Vagina (tissue), 2 donors: ENCODE measurements at places on chromosomes 1 and 21. TPM values are rescaled to one million over a fixed set of nuclear protein-coding genes. Genes with fewer than 3 reads are reported as not detected.

HSD3B2 gene
- 10.1 TPM for total RNA-seq

RSPO1 gene
- 23.3 TPM for total RNA-seq

BNIPL gene
- total RNA-seq = 105 TPM

IVL gene
- 169 TPM for total RNA-seq

UBL4B gene
- not detected for total RNA-seq

DNA sequence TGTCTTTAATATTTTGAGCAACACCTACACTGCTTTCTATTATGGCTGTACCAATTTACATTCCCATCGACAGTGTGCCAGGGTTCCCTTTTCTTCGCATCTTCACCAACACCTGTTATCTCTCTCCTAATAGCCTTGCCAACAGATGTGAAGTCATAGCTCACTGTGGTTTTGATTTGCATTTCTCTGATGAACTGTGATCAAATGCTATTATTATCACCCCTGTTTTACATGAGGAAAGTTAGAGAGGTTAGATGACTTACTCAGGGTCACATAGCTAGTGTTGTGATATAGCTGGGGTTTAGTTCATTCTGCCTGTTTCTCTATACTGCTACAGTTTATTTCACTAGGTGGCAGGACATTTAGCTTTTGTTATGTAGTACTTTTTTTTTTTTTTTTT lies 204.1 kb downstream of the FMN2 start:
- no peaks in the 10 kb centered on the region for H3K27me3 ChIP-seq
- H3K27ac ChIP-seq = no peak overlapping the region
- no peaks in the 10 kb centered on the region for H3K36me3 ChIP-seq
- DNase-seq = no peak
- H3K4me3 ChIP-seq = no peak overlapping the region

GRCh38 chr1:5850503-5850902 lies 141.7 kb downstream of the NPHP4 start:
- H3K36me3 ChIP-seq = no peaks in the 10 kb centered on the region
- H3K27ac ChIP-seq = no peak overlapping the region
- no peaks in the 10 kb centered on the region for H3K27me3 ChIP-seq
- H3K4me3 ChIP-seq = no peak overlapping the region
- no peak for DNase-seq
- no peaks in the 10 kb centered on the region for H3K4me1 ChIP-seq

DNA sequence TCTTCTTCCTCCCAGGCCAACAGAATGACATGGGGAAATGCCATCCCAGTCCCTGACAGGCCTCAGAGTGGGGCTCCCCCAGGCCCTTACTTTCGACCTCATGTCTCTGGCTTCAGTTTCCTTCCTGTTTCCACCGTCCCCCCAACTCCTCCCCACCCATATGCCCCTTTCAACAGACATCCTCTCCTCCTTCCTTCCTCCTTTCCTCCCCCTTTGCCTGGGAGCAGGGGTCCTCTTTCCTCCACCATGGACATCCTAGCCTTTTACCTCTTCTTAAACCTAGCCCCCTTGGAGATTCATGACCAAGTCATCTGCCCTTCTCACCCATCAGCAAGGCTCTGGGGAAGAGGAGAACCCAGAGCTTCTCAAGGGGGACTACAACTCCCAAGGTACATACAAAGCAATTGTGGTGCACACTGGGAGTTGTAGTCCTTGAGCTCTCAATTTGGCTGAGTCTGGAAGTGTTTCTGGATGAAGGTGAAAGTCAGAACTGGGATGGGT lies 4.0 kb downstream of the ZBTB7B start:
- peak overlapping the region; percentile 99 for H3K27ac ChIP-seq
- H3K4me1 ChIP-seq = peaks cover 80% of the 10 kb centered on the region
- H3K4me3 ChIP-seq = no peak overlapping the region

DNA sequence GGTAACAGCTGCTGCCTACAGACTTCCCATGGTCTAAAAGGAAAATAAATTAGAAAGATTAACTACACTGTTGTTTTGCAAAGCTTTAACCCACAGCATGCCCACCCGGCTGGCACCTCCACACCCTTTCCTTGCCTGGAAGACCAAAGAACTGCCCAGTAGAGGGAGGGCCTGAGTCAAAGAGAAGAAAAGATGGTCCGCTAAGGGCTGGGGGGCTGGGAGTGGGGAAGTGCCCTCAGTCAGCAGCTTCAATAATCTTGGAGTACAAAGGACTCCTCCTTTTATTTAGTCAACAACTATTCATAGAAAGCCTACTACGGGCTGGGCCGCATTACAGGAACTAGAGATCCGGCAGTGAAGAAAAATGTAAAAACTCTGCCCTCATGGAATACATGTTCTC lies 40.6 kb downstream of the ERI3 start:
- peaks cover 3% of the 10 kb centered on the region for H3K36me3 ChIP-seq
- no peak overlapping the region for H3K4me3 ChIP-seq
- H3K4me1 ChIP-seq = no peaks in the 10 kb centered on the region
- no peak for DNase-seq
- H3K27ac ChIP-seq = no peak overlapping the region

DNA sequence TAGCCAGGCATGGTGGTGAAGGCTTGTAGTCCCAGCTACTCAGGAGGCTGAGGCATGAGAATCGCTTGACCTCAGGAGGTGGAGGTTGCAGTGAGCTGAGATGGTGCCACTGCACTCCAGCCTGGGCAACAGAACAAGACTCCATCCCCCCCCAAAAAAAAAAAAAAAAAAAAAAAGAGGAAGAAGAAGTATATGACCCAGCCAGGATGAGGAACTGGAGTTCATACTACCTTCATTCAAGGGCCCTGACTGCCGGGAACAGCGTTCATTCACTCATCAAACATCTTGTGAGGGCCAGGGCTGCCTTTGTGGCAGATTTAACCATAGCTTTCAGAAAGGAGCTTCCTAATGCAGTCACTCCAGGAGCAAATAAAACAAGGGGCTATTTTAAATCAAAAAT lies 127.6 kb downstream of the MRPS6 start:
- H3K4me1 ChIP-seq = peaks cover 36% of the 10 kb centered on the region
- H3K27ac ChIP-seq = peak overlapping the region; percentile 68
- H3K36me3 ChIP-seq = no peaks in the 10 kb centered on the region
- H3K27me3 ChIP-seq = no peaks in the 10 kb centered on the region
- no peak for DNase-seq

DNA sequence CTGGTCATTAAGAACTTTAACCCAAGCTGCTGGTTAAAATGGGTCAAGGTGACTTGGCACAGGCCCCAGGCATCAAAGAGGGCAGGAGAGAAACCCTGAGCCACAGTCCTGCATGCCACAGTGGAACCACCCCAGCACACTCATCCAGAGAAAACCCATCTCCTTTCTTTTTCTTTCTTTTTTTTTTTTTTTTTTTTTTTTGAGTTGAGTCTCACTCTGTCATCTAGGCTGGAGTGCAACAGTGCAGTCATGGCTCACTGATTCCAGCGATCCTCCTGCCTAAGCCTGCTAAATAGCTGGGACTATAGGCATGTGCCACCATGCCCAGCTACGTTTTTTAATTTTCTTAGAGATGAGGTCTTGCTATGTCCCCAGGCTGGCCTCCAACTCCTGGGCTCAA lies 109.2 kb upstream of the RAB4A start:
- H3K36me3 ChIP-seq = no peaks in the 10 kb centered on the region
- no peak overlapping the region for H3K4me3 ChIP-seq

DNA sequence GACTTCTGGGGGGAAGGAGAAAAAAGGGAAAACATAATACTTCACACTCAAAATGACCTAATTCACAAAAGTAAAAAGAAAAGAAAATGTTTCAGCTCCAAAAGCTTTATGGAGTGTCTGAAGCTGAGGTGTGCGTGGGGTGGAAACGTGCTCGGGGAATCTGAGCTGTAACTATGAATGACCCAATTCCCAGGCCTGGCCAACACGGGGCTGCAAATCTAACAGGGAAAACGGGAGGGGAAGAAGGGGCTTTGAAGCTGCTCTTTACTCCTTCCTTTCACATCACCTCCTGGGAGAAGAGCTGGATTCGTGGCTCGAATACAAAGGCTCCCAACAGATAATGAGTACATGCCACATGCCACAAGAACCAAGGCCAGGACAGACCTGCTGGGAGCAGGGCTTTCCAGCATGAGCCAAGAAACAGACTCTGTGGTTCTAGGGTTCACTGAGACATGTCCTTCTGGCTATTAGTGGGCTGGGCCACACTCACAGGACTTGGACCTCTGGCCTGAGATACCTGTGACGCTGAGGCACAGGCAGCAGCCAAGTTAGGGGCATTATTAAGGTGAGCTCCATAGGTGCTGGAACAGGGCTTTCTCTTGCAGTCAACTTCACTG lies 51.5 kb downstream of the SLC66A1 start:
- peak overlapping the region; percentile 75 for H3K27ac ChIP-seq
- H3K27me3 ChIP-seq = no peaks in the 10 kb centered on the region
- no peak overlapping the region for H3K4me3 ChIP-seq
- H3K36me3 ChIP-seq = no peaks in the 10 kb centered on the region
- no peak for DNase-seq

DNA sequence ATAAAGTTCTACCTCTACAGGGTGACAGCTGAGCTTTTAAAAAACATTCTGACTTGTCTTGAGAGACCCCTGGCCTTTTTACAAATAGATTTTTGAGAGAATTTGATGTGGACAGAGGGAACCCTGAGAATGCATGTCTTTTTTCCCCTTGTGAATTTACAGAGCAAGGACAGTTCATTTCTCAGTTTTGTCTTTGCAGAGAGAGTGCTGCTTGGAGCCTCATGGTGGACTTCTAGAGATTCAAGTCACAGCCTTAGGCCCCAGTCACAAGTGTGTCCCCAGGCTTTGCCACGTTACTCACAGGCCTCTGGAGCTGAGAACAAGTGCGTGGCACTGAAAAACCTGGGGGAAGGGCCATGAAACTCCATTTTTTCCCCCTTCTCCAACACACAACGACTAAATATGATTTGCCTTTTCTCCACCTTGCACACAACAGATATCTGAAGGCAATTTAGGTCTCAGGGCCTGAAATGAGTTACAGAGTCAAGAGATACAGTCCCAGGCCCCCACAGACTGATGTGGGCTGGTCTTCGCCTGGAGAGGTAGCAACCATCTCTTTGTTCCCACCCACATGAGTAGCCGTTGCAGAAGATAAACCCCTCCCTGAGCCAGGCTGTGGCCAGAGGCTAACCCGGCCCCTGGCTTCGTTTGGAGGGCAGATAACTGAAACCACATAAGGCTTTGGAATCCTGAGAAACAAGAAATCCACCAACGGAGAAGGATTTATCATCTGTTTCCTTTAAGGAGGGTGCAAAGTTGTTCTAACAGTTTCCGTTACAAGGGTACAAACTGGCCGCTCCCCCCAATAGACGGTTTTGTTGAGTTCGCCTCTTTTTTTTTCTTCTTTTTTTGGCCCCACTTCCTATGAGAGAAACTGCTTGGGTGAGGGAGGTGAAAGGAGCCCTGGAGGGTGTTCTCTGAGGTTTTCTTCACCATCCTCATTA lies 1.0 kb upstream of the PIGV start:
- H3K27me3 ChIP-seq = no peaks in the 10 kb centered on the region
- no peaks in the 10 kb centered on the region for H3K36me3 ChIP-seq

DNA sequence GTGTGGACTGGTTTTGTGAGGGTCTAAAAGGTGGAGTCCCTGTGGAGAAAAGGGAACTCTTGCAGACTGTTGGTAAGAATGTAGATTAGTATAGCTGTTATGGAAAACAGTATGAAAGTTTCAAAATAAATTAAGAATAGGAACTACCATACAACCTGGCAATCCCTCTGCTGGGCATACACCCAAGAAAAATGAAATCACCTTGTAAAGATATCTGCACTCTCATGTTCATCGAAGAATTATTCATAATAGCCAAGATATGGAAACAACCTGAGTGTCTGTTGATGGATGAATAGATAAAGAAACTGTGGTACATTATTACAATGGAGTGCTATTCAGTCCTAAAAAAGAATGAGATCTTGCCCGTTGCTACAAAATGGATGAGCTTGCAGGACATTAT lies 109.6 kb downstream of the TBX19 start:
- no peak overlapping the region for H3K27ac ChIP-seq
- no peaks in the 10 kb centered on the region for H3K36me3 ChIP-seq
- H3K4me3 ChIP-seq = no peak overlapping the region
- peaks cover 22% of the 10 kb centered on the region for H3K4me1 ChIP-seq
- DNase-seq = no peak
- no peaks in the 10 kb centered on the region for H3K27me3 ChIP-seq

DNA sequence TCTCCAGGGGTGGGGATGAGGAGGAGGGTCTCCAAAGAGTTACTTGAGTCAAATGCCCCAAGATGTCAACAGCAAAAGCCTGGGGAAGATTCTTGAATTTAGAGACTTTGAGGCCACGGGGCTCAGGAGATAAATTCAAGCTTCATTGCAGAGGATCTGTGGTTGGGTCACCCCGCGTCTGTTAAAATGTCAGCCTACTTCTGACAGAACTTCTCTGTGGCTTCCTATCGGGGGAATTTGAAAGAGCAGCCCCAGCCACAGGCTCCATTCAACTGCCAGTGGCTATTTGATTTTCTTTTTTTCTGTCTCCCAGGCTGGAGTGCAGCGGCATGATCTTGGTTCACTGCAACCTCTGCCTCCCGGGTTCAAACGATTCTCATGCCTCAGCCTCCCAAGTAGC lies 62.5 kb upstream of the EFHD2 start:
- H3K27ac ChIP-seq = no peak overlapping the region
- H3K4me1 ChIP-seq = peaks cover 33% of the 10 kb centered on the region
- H3K27me3 ChIP-seq = no peaks in the 10 kb centered on the region
- DNase-seq = no peak
- H3K4me3 ChIP-seq = no peak overlapping the region

GRCh38 chr1:201059871-201060555 lies 36.5 kb upstream of the KIF21B start:
- H3K4me3 ChIP-seq = no peak overlapping the region
- no peaks in the 10 kb centered on the region for H3K36me3 ChIP-seq
- no peaks in the 10 kb centered on the region for H3K4me1 ChIP-seq
- no peaks in the 10 kb centered on the region for H3K27me3 ChIP-seq
